ENCODE measurements at places on chromosomes 2 and 18.

DNA sequence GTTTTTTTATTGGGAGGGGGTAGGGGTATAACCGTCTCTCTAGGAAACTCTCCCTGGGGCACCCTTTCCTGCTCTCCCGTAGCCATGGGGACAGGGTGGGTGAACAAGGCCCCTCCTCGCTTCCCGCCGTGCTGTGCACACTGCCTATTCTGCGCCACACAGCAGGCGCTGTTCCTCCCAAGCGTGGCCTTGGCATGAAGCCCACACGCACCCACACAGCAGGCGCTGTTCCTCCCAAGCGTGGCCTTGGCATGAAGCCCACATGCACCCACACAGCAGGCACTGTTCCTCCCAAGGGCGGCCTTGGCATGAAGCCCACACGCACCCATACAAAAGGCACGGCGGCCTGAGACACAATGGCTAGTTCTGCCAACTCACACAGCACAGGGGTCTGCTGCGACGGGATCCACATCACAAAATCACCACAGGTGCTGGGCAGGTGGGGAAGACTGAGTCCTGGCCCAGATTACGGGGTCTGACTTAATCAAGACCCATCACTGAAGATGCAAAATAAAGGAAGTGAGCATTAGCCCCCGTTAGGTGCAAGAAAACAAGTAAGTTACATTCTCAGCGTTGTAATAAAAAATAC is 46.6 kb upstream of the TPO start:
- DNase-seq: peak; percentile 93

GRCh38 chr2:241636182-241637017 is 558 bp downstream of the THAP4 start:
- DNase-seq: no peak

GRCh38 chr2:170886386-170886785 is 42.7 kb upstream of the GORASP2 start:
- no peak for DNase-seq

GRCh38 chr2:216918088-216918680 is 58.3 kb upstream of the TNP1 start:
- no peak for DNase-seq

GRCh38 chr2:200319548-200320337 is 13.2 kb downstream of the SPATS2L start:
- no peak for DNase-seq

Measured in NCI-H1092 treated with DMSO at 0.1 percent for 48 hours (cell line).